RPMI8226 (cell line): ENCODE measurements at places on chromosomes 7 and 10.

DNA sequence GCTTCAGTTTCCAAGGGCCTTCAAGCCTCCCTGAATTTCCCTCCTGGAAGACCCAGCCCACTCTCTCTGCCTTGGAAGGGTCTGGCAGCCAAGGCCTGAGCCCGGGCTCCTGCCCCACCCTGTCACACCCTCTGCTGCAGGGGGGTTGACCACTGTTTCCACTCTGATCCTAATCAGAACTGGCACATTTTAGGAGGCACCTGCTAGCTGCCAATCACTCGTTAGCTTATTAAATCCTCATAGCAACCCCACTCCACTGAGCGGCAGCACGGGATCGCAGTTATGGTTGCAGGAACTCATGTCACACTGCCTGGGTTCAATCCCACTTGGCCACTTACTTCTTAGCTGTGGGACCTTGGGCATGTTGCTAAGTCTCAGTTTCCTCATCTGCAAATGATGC is 12.9 kb downstream of the HSPB1 start:
- DNase-seq, result peak; percentile 41

- DNase-seq, result no peak
These were observed 87.0 kb upstream of the KMT2E start for GRCh38 chr7:104927055-104927454.

GRCh38 chr10:102799691-102800471 is 37.3 kb downstream of the CYP17A1 start:
- no peak for DNase-seq

GRCh38 chr10:662686-663465 is 26.6 kb downstream of the DIP2C start:
- DNase-seq, result no peak

DNA sequence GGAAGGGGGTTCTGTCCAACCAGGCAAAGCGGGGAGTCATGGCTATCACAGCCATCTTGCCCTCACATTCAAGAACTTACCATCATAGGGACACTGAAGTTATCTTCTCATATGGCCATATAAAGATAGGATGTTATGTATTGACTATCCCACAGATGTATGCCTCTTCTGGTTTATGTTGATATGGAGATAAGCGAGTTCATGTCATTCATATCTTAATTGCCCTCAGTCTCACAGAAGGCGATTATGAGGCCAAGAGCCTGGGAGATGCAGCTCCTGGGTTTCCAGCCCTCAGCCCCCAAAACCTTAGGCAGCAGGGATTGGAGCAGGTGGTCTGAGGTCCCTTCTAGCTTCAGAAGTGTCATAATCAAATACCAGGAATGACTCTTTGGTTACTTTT is 8.5 kb upstream of the ANKRD61 start:
- DNase-seq, result no peak

GRCh38 chr7:129401967-129402860 is 32.0 kb upstream of the STRIP2 start:
- peak; percentile 35 for DNase-seq

DNA sequence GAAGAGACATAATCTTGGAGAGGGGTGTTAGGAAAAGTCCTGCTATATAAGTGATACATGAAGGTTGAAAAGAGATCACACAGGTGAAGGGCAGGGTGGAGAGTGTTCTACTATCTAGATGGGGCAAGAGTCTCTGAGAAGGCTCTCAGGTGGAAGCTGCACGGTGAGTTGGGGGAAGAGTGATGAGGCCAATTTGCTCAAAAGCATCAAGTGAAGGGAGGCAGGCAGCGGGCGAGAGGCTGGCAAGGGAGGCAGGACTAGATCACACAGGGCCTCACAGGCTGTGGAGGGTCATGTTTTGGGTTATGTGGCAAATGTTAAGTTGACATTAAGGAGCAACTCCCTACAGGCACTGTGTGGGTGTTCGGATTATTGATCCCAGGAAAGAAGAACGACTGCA is 2.6 kb upstream of the COL17A1 start:
- no peak for DNase-seq

GRCh38 chr7:50695026-50695425 is 87.7 kb downstream of the GRB10 start:
- DNase-seq, result no peak

- peak; percentile 53 for DNase-seq
These were observed 567.5 kb downstream of the DNAJB6 start for GRCh38 chr7:157904211-157904865.

- DNase-seq, result no peak
These were observed 4.6 kb downstream of the TMEM140 start for GRCh38 chr7:135152442-135152841.

GRCh38 chr10:105681051-105681450 is 1040.0 kb downstream of the SORCS3 start:
- no peak for DNase-seq
